ENCODE measurements at places on chromosomes 11 and 22. TPM values are rescaled to one million over a fixed set of nuclear protein-coding genes. Genes with fewer than 3 reads are reported as not detected.

The CCDC116 gene
- total RNA-seq = 1.4 TPM

DNA sequence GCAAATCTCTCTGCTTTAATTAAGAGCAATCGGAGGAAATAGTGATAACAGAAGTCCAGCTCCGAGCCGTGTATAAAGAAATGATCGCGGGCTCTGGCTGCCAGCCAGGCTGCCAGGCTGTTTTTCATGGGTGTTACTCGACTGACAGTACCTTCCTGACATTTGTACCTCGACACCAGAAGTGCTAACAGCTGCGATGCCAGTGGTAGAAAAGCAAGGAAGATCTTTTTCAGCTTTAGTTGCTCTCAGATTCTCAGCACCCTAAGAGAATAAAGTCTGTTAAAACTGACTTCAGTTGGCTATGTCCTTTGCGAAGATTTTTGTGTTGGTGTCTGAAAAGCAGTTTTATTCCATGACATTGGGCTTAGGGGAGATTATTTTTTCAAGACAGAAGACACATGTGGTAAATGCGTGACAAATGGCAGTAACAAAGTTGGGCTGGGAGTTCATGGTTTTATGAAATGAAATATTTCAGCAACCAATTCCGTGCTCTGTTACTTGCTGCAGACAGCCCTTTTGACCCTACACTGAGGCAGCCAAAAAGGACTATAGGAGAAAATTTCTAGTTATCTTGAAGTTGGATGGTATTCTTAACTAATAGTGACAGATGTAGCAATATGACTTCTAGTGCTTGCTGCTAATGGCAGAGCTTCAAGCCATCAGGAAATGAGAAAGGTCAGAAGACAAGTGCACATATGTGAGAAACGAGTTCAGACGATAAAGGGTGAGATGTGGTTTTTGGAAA is 296.2 kb downstream of the CNTN5 start:
- no peaks in the 10 kb centered on the region for H3K27me3 ChIP-seq
- H3K4me1 ChIP-seq = no peaks in the 10 kb centered on the region
- H3K36me3 ChIP-seq = no peaks in the 10 kb centered on the region
- DNase-seq = no peak
- H3K27ac ChIP-seq = no peak overlapping the region

GRCh38 chr11:11880179-11880578 is 38.4 kb downstream of the USP47 start:
- H3K27ac ChIP-seq = no peak overlapping the region
- no peaks in the 10 kb centered on the region for H3K27me3 ChIP-seq
- peaks cover 7% of the 10 kb centered on the region for H3K36me3 ChIP-seq
- no peak overlapping the region for H3K4me3 ChIP-seq
- H3K4me1 ChIP-seq = peaks cover 9% of the 10 kb centered on the region

GRCh38 chr11:94753630-94754029 is 14.5 kb upstream of the AMOTL1 start:
- peaks cover 50% of the 10 kb centered on the region for H3K4me1 ChIP-seq
- peaks cover 1% of the 10 kb centered on the region for H3K27me3 ChIP-seq
- H3K4me3 ChIP-seq = no peak overlapping the region
- DNase-seq = no peak

DNA sequence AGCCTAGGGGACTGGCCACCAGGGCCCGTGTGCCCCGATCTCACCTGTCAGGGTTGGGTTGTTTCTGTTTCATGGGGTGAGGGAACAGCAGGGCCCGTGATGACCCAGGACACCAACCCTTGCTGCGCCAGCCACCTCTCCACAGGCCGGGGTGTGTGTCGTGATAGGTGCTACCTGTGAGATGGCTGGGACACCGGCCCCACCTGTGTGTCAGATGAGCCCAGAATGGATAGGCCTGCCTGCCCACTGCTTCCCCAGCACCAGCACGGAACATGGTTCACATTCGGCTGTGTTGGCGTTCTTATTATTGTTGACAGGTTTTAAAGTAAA is 7.1 kb downstream of the CLDN5 start:
- H3K27ac ChIP-seq = no peak overlapping the region
- H3K27me3 ChIP-seq = peaks cover 15% of the 10 kb centered on the region
- H3K36me3 ChIP-seq = peaks cover 4% of the 10 kb centered on the region

The SF3B2 gene
- 211 TPM for total RNA-seq

DNA sequence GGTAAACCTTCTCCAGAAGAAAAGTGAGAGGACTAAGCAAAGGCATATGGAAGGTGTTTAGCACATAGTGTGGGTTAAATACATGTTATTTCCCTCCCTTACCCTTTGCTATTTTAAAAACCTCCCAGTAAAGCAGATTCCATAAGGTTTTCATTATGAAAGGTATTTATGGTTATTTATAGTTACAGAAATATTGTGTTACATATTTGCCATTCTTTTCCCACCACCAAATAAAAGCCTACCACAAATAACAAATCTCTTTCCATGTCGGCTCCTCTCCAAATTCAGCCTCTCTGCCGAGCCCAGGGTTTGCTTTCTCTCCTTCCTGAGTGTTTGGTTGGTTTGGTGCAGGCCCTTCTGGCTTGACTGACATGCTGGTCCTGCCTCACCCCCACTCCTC is 64.4 kb downstream of the INSC start:
- DNase-seq = no peak
- H3K4me3 ChIP-seq = no peak overlapping the region
- no peak overlapping the region for H3K27ac ChIP-seq
- H3K27me3 ChIP-seq = peaks cover 3% of the 10 kb centered on the region
- peaks cover 8% of the 10 kb centered on the region for H3K4me1 ChIP-seq

GRCh38 chr22:20582520-20583361 is 75.3 kb downstream of the MED15 start:
- H3K27me3 ChIP-seq = no peaks in the 10 kb centered on the region
- no peak for DNase-seq
- H3K4me1 ChIP-seq = no peaks in the 10 kb centered on the region
- H3K4me3 ChIP-seq = no peak overlapping the region
- H3K36me3 ChIP-seq = peaks cover 1% of the 10 kb centered on the region

GRCh38 chr11:31802609-31802989 is 8.5 kb downstream of the PAX6 start:
- peaks cover 95% of the 10 kb centered on the region for H3K27me3 ChIP-seq
- H3K27ac ChIP-seq = no peak overlapping the region
- no peak overlapping the region for H3K4me3 ChIP-seq
- DNase-seq = no peak
- H3K36me3 ChIP-seq = no peaks in the 10 kb centered on the region

DNA sequence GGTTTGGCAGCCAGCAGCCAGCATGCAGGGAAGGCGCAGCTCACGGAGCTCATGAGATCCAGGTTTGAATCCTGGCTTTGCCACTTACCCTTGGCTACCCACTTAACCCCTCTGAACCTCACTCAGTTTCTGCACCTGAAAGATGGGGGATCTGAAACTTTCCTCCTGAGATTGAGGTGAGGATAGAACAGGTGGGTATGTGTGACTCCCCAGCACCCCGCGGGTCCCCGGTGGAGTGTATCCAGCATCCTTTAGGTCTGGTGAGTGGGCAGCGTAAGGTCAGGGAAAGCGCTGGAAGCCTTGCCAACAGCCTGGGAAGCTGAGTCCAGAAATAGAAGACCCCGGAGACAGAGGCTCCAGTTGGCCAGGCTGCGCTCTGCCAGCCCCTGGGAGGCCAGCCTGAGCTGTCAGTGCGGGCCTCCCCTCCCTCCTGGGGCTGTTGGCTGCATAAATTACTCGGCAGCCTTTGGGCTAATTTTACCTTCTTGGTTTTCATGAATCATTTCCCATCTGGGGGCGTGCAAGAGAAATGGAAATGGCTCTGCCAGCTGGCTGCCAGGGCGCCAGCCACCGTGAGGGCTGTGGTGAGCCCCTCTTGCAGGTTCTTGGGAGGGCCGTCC is 17.6 kb downstream of the PRDM11 start:
- H3K27me3 ChIP-seq = no peaks in the 10 kb centered on the region
- DNase-seq = no peak
- H3K36me3 ChIP-seq = no peaks in the 10 kb centered on the region

The GRAP2 gene
- 0.58 TPM for total RNA-seq

The SYT13 gene
- 24.5 TPM for total RNA-seq

DNA sequence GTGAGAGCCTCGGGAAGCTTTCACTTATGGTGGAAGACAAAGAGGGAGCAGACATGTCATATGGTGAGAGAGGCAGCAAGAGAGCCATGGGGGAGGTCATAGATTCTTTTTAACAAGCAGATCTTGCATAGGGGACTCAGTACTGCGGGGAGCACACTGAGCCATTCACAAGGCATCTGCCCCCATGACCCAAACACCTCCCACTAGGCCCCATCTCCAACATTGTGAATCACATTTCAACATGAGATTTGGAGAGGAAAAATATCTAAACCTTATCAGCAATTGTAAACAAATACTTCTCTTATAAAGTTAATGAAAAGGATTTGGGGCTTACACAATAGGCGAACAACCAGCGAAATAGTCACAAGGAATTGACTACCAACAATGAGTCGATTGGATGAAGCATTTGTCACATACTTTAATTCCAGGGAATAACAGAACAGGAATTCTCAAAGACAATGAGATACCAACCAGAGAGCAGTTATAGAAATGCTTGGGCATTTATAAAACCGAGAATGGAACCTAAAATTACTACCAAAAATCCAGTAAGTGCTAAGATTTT is 7.3 kb downstream of the DDI1 start:
- H3K27me3 ChIP-seq = no peaks in the 10 kb centered on the region
- no peak overlapping the region for H3K4me3 ChIP-seq
- H3K27ac ChIP-seq = no peak overlapping the region
- no peaks in the 10 kb centered on the region for H3K36me3 ChIP-seq
- no peak for DNase-seq
- peaks cover 12% of the 10 kb centered on the region for H3K4me1 ChIP-seq

DNA sequence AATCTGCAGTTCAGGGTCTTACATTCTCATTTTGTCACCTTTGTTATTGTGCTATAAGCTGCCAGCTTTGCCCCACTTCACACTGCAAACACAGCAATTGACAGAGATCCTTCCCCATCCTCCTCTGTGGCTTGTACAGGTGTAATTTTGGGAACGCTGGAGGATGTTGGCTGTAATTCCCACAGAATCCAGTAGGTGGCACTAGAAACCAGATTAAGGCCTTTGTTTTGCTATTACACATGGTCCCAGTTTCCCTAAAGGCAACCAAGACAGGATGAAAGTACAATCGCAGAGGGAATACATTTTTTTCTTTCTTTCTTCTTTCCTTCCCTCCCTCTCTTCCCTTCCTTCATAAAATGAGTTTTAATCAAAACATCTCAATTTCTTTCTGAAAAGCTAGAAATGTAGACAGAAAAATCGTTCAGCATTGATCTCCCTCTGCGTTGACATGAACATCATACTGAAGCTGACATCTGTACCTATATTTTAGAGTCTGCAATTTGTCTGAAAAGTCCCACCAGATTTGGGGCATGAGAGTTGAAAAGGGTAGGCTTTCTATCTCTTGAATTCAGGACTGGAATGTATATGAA is 21.3 kb upstream of the NELL1 start:
- H3K4me3 ChIP-seq = no peak overlapping the region
- no peaks in the 10 kb centered on the region for H3K36me3 ChIP-seq
- no peak overlapping the region for H3K27ac ChIP-seq
- no peaks in the 10 kb centered on the region for H3K4me1 ChIP-seq
- DNase-seq = peak; percentile 57
- H3K27me3 ChIP-seq = peaks cover 16% of the 10 kb centered on the region

GRCh38 chr22:36253523-36254490 is 874 bp downstream of the APOL1 start:
- H3K4me3 ChIP-seq = no peak overlapping the region
- no peaks in the 10 kb centered on the region for H3K36me3 ChIP-seq
- H3K27me3 ChIP-seq = no peaks in the 10 kb centered on the region

DNA sequence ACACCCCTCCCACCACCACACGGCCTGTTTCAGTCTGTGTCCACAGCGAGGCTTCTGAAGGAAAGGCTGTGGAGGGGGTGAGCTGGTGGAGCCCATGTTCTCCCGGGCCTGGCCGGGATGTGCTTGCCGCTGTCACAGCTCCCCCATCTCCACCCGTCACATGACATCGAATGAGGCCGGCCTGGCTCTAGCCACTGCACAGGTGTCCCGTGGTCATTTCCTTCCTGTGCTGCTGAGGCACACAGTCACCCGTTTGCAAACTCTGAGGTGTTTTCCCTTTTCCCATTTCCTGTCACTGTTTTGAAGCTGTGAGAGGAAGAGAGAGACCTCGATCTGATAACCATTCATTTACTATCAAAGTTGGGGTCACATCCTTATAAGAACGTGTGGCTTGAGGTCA is 55.7 kb upstream of the CLDN5 start:
- peaks cover 20% of the 10 kb centered on the region for H3K27me3 ChIP-seq
- no peak for DNase-seq
- H3K4me3 ChIP-seq = no peak overlapping the region
- H3K4me1 ChIP-seq = no peaks in the 10 kb centered on the region
- H3K27ac ChIP-seq = no peak overlapping the region

DNA sequence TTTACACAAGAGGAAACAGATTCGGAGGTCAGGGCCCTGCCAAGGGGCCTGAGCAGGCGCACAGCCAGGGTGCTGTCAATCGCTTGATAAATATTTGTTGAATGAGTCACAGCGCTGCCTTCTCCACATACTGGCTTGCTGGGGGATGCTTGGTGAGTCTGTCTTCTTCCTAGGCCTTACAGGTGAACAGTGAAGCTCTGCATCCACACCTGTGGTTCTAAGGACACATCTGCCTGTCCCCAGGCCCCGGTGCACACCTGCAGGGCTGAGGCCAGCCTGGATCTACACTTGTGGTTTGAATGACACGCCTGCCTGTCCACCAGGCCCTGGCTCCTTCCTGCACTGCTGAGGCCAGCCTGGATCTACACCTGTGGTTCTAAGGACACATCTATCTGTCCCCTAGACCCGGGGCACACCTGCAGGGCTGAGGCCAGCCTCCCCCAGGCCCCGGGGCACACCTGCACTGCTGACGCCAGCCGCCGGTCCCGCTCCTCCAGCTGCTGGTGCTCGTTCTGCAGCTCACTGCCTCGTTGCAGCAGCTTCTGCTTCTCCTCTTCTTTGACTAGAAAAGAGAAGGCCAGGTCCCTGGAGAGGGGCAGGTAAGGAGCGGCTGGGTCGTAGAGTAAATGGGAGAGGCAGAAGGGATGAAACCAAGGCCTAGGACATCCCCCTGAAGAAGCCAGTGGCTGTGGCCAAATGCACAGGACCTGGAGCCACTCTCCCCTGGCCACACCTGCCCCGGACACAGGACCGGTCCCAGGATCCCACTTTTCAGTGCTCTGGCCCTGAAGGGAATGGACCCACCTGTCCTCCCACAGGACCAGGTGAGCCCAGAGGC is 124.6 kb downstream of the PHF21B start:
- no peaks in the 10 kb centered on the region for H3K4me1 ChIP-seq
- no peak for DNase-seq
- no peaks in the 10 kb centered on the region for H3K27me3 ChIP-seq
- peaks cover 4% of the 10 kb centered on the region for H3K36me3 ChIP-seq

GRCh38 chr11:5522308-5522707 is 5.8 kb upstream of the UBQLNL start:
- H3K27me3 ChIP-seq = no peaks in the 10 kb centered on the region
- H3K4me1 ChIP-seq = no peaks in the 10 kb centered on the region
- no peak overlapping the region for H3K4me3 ChIP-seq
- H3K36me3 ChIP-seq = no peaks in the 10 kb centered on the region
- H3K27ac ChIP-seq = no peak overlapping the region

- no peaks in the 10 kb centered on the region for H3K4me1 ChIP-seq
- no peaks in the 10 kb centered on the region for H3K36me3 ChIP-seq
- H3K27ac ChIP-seq = no peak overlapping the region
- H3K4me3 ChIP-seq = no peak overlapping the region
- peaks cover 32% of the 10 kb centered on the region for H3K27me3 ChIP-seq
Measured at GRCh38 chr11:75249704-75250103, 9.1 kb downstream of the TPBGL start.

The TSSK2 gene
- total RNA-seq = not detected

The JAML gene
- 0.60 TPM for total RNA-seq

- peaks cover under 1% of the 10 kb centered on the region for H3K36me3 ChIP-seq
- peaks cover 5% of the 10 kb centered on the region for H3K27me3 ChIP-seq
- no peak overlapping the region for H3K4me3 ChIP-seq
- no peak for DNase-seq
- no peak overlapping the region for H3K27ac ChIP-seq
Measured at GRCh38 chr11:2088746-2089535, 50.2 kb downstream of the IGF2 start.

All from progenitor cell of endocrine pancreas (in vitro differentiated cells).